Sigmoid colon (tissue), 7 donors: ENCODE measurements at places on chromosomes 6 and 20. TPM values are rescaled to one million over a fixed set of nuclear protein-coding genes. Genes with fewer than 3 reads are reported as not detected.

Gene ZBTB9
- total RNA-seq = 1.5 TPM

GRCh38 chr6:39494998-39495397 is 172.5 kb upstream of the KCNK16 start:
- no peak for DNase-seq

- DNase-seq = no peak
These were observed 2.7 kb upstream of the CD24 start for GRCh38 chr6:106977246-106977645.

- no peak for DNase-seq
These were observed 2.5 kb upstream of the CASS4 start for GRCh38 chr20:56409521-56409920.

DNA sequence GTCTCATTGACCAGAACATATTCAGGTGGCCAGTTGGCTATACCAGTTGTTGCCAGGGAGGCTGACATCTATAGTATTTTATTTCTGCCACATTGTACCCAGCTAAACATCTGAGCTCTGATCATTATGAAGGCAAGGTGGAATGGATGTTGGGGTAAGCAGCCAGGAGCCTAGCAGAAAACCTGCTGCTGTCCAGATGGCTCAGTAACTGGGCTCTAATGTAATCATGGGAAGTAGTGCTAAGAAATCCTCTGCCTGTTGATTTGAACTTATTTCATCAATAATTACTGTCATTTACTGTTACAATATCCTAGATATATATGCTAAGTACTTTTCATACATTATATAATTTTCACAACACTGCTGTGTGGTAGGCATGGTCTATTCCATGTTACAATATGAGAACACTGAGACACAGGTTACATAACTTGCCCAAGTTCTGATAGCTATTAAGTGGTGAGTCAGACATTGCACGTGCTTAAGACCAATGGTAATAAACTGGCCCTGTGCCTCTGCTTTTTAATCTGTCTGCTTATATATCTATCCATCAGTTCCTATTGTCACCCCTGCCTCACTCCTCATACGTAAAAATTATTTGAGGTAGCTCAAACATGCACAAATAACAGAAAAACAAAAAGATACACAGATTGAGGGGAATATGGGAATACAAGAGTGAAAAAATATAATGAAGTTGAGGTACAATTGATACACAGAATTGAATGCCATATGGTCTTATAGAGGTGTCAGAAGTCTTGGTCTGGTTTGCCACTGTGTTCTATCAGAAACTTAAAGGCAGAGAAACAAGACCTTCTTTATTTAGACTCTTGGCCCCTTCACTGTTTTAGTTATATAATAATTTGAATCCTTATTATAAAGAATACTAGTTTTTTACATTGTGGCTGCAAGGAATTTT is 25.2 kb downstream of the TBPL1 start:
- DNase-seq = no peak

DNA sequence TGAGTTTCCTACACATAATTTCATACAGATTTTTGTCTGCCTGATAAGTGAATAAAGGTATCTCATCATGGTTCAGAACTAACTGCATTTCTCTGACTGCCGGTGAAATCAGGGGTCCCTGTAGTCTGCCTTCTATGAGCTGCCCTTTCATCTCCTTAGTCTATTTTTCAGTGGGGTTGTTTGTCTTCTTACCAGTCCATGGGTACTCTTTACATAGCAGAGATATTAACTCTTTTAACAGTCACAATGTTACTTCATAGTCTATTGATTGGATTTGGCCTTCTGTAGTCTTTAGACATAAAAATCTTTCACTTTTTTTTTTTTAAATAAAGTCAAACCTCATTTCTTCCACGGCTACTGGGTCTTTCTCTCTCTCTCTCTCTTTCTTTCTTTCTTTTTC is 79.8 kb downstream of the RALGAPA2 start:
- DNase-seq = no peak

DNA sequence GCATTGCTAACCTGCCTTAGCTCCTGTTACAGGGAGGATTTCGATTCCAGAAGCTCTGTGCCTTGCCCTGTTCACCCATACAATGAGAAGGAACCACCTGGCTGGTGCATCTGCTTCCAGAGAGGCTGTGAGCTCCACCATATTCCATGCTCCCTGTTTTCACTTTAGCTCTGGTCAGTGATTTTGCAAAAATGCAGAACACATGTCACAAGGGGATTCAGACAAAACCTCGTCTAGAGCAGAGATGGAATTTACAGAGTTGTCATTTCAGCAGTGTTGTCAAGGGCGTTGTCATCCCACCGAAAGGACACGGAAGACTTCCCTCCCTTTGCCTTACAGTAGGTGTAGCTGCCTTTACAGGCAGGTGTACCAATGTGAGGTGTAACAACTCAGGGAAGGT is 223.0 kb upstream of the ARID1B start:
- no peak for DNase-seq

- no peak for DNase-seq
These were observed 613.3 kb upstream of the JAG1 start for GRCh38 chr20:11287126-11287525.

DNA sequence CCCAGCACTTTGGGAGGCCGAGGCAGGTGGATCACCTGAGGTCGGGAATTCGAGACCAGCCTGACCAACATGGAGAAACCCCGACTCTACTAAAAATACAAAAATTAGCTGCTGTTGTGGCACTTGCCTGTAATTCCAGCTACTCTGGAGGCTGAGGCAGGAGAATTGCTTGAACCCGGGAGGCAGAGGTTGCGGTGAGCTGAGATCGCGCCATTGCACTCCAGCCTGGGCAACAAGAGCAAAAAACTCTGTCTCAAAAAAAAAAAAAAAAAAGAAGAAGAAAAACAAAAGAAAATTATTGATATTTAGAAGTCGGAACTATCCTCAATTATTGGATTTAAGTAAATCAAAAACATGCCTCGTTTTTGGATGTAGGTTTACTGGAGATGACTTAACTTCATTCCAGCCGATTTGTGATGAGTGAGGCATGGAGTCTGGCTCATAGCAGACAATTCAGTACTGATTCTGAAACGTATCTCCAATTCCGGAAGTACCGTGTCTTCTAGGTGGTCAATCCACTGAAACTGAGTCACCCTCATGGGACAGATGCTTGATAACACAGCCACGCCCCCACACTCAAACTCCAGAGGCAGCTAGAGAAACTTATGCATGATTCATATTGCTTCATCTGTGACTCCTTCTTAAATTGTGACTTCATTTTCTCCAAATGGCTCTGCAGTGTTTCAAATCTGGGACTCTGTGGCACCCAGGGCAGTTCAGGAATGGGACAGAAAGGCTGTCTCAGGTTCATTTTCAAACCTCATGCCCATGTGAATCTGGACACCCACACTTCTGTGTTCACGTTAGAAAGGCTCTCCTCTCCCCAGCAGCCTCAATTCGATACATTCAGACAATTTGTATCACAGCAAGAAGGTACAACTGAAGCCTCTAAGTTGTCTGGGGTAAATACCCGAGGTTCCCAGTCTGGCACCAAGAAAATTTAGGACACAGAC is 110.4 kb upstream of the ARMC2 start:
- DNase-seq = peak; percentile 77

DNA sequence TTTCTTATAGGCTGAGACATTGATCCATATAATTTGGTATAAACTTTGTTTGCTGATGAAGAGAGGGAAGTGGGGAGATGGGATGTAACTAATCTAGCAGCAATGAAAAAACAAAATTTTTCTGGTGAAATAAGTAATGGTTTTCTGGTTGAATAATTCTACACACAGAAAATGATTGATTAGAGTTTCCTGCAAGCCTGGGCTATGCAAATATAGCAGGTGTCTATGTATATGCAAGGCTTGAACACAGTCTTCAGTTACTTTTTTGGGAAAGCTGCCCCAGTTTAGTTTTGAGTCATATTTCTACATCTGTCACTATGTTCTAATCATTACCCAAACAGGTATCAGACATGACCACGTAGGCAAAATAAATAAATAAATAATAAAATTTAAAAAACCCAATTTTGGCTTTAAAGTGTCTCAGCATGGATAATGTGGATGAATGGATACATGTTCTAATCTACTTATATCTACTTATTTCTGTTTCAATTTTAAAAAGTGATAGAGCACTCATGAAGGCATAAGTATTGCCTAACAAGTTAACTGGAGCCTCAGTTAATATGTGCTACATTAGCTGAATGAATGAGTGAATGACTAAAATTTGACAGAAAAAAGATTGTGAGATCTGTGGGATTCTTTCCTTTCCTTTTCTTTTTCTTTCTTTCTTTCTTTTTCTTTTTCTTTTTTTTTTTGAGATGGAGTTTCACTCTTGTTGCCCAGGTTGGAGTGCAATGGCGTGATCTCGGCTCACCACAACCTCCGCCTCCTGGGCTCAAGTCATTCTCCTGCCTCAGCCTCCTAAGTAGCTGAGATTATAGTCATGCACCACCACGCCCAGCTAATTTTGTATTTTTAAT is 37.2 kb upstream of the TFB1M start:
- DNase-seq = no peak

Gene IMPG1
- total RNA-seq = not detected

Gene GZF1
- total RNA-seq = 17.5 TPM

DNA sequence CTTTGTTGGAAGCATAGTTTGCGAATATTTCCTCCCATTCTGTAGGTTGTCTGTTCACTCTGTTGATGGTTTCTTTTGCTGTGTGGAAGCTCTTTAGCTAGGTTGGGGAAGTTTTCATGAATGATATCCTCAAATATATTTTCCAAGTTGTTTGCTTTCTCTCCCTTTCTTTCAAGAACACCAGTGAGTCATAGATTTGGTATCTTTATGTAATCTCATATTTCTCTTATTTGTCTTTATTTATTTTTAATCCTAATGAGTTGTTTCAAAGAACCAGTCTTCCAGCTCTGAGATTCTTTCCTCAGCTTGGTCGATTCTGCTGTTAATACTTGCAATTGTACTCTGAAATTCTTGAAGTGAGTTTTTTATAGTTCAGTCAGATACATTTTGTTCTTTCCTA is 628.0 kb upstream of the ID4 start:
- no peak for DNase-seq

Gene TRERF1
- 10.5 TPM for total RNA-seq

Gene FAM8A1
- total RNA-seq = 39.0 TPM

Gene GRM1
- 0.36 TPM for total RNA-seq

DNA sequence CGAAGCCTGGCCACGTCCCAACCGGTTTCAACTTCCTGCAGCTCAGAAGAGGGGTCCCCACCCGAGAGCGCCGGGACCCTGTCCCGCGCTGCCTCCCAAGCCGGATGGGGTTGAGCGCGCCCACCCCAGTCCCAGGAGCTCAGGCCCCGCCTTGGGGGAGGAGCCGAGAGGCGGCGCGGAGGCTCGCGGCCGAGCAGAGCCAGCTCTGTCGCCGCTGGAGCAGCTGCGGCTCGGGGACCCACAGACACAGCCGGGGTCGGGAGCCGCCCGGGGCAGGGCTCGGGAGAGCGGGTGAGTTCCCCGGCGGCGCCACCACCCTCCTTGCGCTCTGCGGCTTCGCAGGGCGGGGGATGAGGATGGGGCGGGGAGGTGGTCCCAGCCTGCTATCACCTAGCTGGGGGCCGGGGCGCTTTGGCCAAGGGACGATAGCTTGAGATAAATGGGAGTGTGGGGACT is at the start of gene PPP1R16B:
Gene PPP1R16B (plus strand): TSS at position 196 of the 456 bp plus-strand sequence. CDS start 30,229 bp downstream, outside the sequence.
- DNase-seq = no peak

Gene NOX3
- not detected for total RNA-seq

GRCh38 chr6:13987400-13987865 is 62.7 kb downstream of the RNF182 start:
- no peak for DNase-seq

Gene PSMB1
- 240 TPM for total RNA-seq

Gene HTR1E
- total RNA-seq = not detected

DNA sequence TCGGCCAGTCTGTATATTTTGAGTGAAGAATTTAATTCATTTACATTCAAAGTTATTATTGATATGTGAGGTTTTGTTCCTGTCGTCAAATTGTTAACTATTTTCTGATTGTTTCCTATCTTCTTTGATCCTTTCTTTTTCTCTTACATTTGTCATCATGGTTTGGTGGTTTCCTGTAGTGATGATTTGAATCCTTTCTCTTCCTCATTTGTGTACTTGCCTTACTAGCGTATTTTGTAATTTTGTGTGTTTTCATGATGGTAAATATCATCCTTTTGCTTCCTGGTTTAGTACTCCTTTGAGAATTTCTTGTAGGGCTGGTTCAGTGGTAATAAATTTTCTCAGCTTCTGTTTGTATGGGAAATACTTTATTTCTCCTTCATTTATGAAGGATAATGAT is 151.7 kb upstream of the CEP162 start:
- DNase-seq = no peak

DNA sequence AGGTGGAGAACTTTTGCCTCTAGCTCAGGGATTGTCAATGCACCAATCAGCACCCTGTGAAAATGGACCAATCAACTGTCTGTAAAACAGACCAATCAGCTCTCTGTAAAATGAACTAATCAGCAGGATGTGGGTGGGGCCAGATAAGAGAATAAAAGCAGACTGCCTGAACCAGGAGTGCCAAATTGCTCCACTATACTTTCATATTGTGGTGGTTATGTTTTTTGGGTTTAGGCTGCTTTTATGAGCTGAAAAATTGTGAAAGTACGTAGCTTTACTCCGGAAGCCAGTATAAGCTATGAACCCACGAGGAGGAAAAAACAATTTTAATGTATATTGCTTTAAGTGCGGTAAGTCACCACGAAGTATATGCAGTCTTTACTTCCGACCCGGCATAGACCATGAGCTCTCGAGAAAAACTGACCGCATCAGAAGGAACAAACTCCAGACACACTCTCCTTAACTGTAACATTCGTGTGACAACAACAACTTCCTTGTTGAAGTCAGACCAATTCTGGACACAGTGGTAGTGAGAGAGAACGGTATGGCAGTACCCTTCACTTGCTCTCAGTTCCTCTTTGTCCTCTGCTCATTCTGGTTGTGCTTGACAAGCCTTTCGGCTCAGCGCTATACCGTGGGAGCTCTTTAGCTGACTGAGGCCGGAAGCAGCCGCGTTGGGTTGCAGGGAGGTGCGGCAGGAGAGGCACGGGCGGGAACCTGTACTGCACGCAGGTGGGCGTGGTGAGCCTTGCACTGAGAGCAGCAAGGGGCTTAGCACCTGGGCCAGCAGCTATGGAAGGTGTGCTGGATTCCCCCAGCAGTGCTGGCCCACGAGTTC is 81.9 kb upstream of the E2F3 start:
- no peak for DNase-seq

GRCh38 chr6:129490521-129491255 is 219.3 kb downstream of the ARHGAP18 start:
- DNase-seq = no peak

Gene RXRB
- 32.3 TPM for total RNA-seq

GRCh38 chr6:106530502-106530901 is 98.8 kb downstream of the RTN4IP1 start:
- no peak for DNase-seq

DNA sequence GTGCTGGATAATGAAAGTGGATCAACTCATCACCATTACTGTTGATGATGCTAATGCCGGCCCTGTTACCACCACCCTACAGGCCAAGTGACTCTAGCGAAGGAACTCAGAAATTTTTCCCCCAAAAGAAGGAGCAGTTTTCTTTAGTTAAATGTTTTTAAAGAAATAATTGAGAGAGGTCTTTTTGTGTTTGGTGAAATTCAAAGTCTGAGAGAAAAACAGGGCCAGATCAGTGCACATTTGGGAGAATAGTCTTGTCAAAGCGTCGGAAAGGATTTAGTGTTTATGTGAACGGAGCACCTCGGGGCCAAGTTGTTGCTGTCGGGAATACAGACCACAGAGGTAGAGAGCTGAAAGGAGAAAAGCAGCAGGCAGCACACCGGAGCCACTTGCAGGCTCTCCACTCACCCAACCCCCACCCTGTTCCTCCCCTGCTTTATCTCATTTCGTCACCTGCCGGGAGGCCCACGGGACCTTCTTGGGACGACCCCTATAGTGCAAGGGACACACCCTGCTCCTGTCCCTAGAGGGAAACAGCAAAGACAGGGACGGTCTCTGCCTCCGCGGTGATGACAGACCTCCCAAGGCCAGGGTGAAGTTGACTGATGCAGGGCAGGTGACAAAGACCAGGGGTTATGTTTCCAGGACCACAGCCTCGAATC is 6.8 kb downstream of the TFAP2B start:
- no peak for DNase-seq

Gene SEL1L2
- not detected for total RNA-seq
